ENCODE measurements at places on chromosomes 7 and 10. TPM values are rescaled to one million over a fixed set of nuclear protein-coding genes. Genes with fewer than 3 reads are reported as not detected.

DNA sequence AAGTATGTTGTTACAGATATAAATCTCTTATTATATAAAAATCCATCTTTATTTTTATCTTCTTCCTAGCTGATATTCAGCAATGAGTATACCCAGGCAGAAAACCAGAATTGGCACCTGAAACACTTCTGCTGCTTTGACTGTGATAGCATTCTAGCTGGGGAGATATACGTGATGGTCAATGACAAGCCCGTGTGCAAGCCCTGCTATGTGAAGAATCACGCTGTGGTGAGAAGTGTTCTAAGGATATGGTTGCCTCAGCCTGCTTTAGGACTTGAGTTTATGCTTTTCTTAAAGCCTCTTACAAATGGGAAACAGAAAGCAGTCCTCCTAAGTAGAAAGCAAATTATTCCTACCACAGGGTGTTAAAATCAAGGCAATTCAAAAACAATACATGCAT lies 41.9 kb downstream of the TES start:
- H3K36me3 ChIP-seq, result peaks cover 5% of the 10 kb centered on the region
- H3K27ac ChIP-seq, result no peak overlapping the region
- H3K4me3 ChIP-seq, result no peak overlapping the region
- no peaks in the 10 kb centered on the region for H3K4me1 ChIP-seq
- no peak for DNase-seq

- no peaks in the 10 kb centered on the region for H3K36me3 ChIP-seq
- H3K4me1 ChIP-seq, result no peaks in the 10 kb centered on the region
- no peak overlapping the region for H3K27ac ChIP-seq
- no peak for DNase-seq
- H3K27me3 ChIP-seq, result no peaks in the 10 kb centered on the region
Observed at GRCh38 chr7:1505731-1506550, 1.8 kb upstream of the INTS1 start.

TMEM213 gene
- total RNA-seq, result 0.03 TPM

NODAL gene
- total RNA-seq, result not detected

PLEKHS1 gene
- total RNA-seq, result 0.23 TPM

- H3K4me1 ChIP-seq, result peaks cover 5% of the 10 kb centered on the region
- H3K27me3 ChIP-seq, result no peaks in the 10 kb centered on the region
- no peaks in the 10 kb centered on the region for H3K36me3 ChIP-seq
Observed at GRCh38 chr10:98915911-98916310, 319.7 kb downstream of the HPSE2 start.

DNA sequence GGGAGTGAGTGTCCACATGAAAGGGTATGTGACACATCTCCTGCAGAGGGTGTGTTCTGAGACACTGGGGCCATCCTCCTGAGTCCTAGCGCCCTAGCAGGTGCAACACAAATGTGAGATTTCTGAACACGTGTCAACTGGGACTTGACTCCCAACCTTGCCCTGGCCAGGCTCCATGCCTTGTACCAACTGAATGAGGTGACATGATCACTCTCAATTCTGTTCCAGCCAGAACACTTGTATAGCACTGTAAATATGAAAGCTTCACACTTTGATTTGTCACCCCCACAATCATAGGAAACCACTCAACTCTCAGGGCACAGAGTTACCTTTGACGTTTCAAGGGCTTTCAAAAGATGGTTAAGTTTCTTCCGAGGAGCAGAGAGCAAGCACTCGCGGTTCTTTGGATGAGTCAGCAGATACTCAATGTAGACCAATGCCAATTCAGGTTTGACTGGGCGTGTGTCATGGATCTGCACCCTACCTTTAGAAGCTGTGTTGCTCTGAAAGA lies 48.6 kb downstream of the NCAPG2 start:
- no peaks in the 10 kb centered on the region for H3K36me3 ChIP-seq
- no peak overlapping the region for H3K27ac ChIP-seq
- H3K27me3 ChIP-seq, result no peaks in the 10 kb centered on the region
- no peak for DNase-seq

- H3K27ac ChIP-seq, result peak overlapping the region; percentile 93
- DNase-seq, result peak; percentile 19
- no peaks in the 10 kb centered on the region for H3K27me3 ChIP-seq
- no peaks in the 10 kb centered on the region for H3K36me3 ChIP-seq
- peaks cover 10% of the 10 kb centered on the region for H3K4me1 ChIP-seq
- peak overlapping the region; percentile 66 for H3K4me3 ChIP-seq
Observed at GRCh38 chr10:93701866-93702209, 554 bp downstream of the FRA10AC1 start.

GRCh38 chr10:110207805-110208613 lies 604 bp downstream of the MXI1 start:
- H3K4me1 ChIP-seq, result peaks cover 11% of the 10 kb centered on the region
- peak overlapping the region; percentile 88 for H3K4me3 ChIP-seq
- H3K36me3 ChIP-seq, result no peaks in the 10 kb centered on the region
- peak; percentile 58 for DNase-seq
- peak overlapping the region; percentile 93 for H3K27ac ChIP-seq

GRCh38 chr7:158811461-158811860 lies 17.8 kb downstream of the ESYT2 start:
- H3K4me1 ChIP-seq, result peaks cover 26% of the 10 kb centered on the region
- H3K4me3 ChIP-seq, result no peak overlapping the region

CELF2 gene
- 13.0 TPM for total RNA-seq

GRCh38 chr7:134763960-134764359 lies 15.5 kb upstream of the CALD1 start:
- H3K4me1 ChIP-seq, result no peaks in the 10 kb centered on the region
- no peaks in the 10 kb centered on the region for H3K36me3 ChIP-seq
- no peak for DNase-seq
- H3K4me3 ChIP-seq, result no peak overlapping the region

AGR3 gene
- 74.3 TPM for total RNA-seq

RELN gene
- 22.0 TPM for total RNA-seq

FAM25C gene
- total RNA-seq, result not detected

DNA sequence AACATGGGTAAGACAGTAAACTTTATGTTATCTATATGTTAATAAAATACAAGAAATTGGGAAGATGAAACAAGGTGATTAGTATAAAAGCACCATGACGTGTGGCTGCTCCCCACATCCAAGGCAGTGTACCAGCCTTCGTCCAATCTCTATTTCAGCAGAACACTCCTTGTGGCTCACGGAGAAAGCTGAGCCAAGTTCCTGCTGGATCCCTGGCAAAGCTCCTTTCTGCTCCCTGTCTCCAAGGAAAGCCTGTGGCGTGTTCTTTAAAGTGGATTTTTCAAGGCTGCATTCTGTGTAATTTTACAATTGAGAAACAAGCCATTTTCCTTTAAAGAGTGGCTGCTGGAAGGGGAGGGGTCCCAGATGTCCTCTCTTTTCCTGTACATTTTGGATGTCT lies 467.3 kb downstream of the PTPRN2 start:
- no peaks in the 10 kb centered on the region for H3K36me3 ChIP-seq
- DNase-seq, result no peak
- no peak overlapping the region for H3K4me3 ChIP-seq
- no peaks in the 10 kb centered on the region for H3K27me3 ChIP-seq
- H3K4me1 ChIP-seq, result no peaks in the 10 kb centered on the region
- H3K27ac ChIP-seq, result no peak overlapping the region

DNA sequence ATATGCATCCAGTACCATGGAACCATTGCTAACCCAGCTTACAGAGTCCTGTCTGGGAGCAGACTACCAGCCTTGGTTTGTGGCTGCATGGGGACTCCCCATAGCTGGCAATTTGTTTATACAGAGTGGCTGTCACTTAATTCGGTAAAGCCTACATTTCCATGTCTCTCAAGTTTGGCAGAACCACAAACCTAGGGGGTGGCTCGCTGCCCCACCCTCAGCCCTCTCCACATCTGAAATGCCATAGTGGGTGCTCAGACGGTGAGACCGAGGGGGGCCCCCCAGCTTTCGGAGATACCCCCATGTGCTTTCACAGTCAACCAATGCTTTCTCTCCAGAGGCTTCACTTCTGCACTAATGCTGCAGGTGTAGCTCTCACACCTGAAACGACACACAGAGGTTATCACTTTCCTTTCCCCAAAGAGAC lies 75.5 kb upstream of the KAT6B start:
- H3K27me3 ChIP-seq, result no peaks in the 10 kb centered on the region
- DNase-seq, result no peak
- no peaks in the 10 kb centered on the region for H3K36me3 ChIP-seq
- no peak overlapping the region for H3K27ac ChIP-seq

DNA sequence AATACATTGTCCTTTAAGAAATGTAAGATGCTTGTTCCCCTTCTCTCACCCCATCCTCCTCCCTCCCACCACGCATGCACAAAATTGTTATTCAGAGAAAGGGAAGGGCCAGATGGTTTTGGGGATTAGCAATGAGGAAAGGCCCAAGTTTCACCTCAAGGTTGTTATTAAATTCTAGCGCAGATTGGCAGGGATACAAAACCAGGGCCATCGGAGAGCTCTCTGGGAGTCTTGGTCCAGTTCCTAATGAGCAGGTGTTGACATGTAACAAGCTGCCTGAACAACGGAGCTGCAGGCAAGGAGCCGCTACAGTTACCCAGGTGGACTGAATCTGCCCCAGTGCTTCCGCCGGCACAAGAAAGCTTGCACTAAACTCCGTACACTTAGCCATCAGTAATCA lies 9.7 kb upstream of the ANK3 start:
- no peak overlapping the region for H3K27ac ChIP-seq
- H3K27me3 ChIP-seq, result no peaks in the 10 kb centered on the region
- H3K36me3 ChIP-seq, result no peaks in the 10 kb centered on the region
- DNase-seq, result no peak
- H3K4me1 ChIP-seq, result no peaks in the 10 kb centered on the region
- no peak overlapping the region for H3K4me3 ChIP-seq

GRCh38 chr7:98205162-98205845 lies 5.9 kb upstream of the BHLHA15 start:
- H3K4me3 ChIP-seq, result no peak overlapping the region
- DNase-seq, result no peak
- H3K27me3 ChIP-seq, result no peaks in the 10 kb centered on the region
- no peaks in the 10 kb centered on the region for H3K36me3 ChIP-seq

DNA sequence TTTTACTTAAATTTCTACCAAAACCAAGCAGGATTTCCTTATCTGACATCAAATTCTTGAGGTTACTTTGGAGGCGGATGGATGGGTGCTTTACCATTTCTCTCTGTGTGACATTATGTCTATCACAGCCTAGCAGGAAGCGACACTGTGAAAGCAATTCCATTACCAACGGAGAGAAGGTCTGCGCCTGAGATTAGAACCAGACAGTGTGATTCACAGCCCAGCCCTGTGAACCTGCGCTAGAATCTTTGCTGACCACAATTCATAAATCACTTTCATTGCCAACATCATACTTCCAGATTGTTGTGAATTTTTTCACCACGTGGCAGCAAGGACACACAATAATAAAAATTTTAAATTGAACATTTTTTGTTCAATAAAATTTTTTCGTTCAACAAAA lies 126.5 kb downstream of the CUBN start:
- no peaks in the 10 kb centered on the region for H3K4me1 ChIP-seq
- no peaks in the 10 kb centered on the region for H3K27me3 ChIP-seq
- peak overlapping the region; percentile 53 for H3K27ac ChIP-seq
- H3K36me3 ChIP-seq, result no peaks in the 10 kb centered on the region

GRCh38 chr7:122383934-122384333 lies 79.4 kb upstream of the FEZF1 start:
- no peaks in the 10 kb centered on the region for H3K36me3 ChIP-seq
- H3K4me3 ChIP-seq, result no peak overlapping the region
- no peaks in the 10 kb centered on the region for H3K4me1 ChIP-seq
- no peak for DNase-seq

ZNF727 gene
- not detected for total RNA-seq

PRSS37 gene
- not detected for total RNA-seq

GRCh38 chr7:148481971-148482626 lies 108.5 kb upstream of the C7orf33 start:
- no peaks in the 10 kb centered on the region for H3K27me3 ChIP-seq
- DNase-seq, result no peak
- peaks cover 10% of the 10 kb centered on the region for H3K4me1 ChIP-seq
- H3K36me3 ChIP-seq, result no peaks in the 10 kb centered on the region
- H3K27ac ChIP-seq, result no peak overlapping the region

- no peaks in the 10 kb centered on the region for H3K36me3 ChIP-seq
- H3K27ac ChIP-seq, result no peak overlapping the region
- DNase-seq, result no peak
- H3K27me3 ChIP-seq, result no peaks in the 10 kb centered on the region
- no peak overlapping the region for H3K4me3 ChIP-seq
Observed at GRCh38 chr7:114843102-114843501, 78.8 kb upstream of the MDFIC start.

MYOF gene
- 41.8 TPM for total RNA-seq

GNAT3 gene
- not detected for total RNA-seq
